ENCODE measurements at places on chromosomes 4 and X.
A peak's percentile ranks its signal among the peaks of the same experiment; 100 is the strongest.

DNA sequence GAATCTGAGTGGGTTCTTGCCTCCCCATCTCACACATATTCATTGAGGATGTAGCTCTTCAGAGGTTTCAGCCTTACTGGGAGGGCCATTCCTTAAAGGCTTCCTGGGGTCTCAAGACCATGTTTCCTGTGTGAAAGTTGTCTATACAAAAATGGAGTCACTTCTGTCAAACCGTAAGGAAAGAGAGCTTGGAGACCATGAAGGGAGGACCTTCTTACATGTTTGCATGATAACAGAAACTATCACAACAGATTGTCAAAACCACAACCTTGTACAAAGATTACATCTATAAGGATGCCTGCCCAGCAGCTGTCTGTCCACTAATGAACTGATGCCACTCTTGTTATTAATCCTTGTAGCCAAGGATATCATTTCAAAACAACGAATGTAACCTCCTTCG is 139.3 kb downstream of the PDE5A start:
- no peak for DNase-seq

GRCh38 chrX:154542723-154543424 is 3.8 kb downstream of the G6PD start:
- no peak for DNase-seq

GRCh38 chrX:115504167-115504566 is 56.8 kb upstream of the PLS3 start:
- DNase-seq = no peak

DNA sequence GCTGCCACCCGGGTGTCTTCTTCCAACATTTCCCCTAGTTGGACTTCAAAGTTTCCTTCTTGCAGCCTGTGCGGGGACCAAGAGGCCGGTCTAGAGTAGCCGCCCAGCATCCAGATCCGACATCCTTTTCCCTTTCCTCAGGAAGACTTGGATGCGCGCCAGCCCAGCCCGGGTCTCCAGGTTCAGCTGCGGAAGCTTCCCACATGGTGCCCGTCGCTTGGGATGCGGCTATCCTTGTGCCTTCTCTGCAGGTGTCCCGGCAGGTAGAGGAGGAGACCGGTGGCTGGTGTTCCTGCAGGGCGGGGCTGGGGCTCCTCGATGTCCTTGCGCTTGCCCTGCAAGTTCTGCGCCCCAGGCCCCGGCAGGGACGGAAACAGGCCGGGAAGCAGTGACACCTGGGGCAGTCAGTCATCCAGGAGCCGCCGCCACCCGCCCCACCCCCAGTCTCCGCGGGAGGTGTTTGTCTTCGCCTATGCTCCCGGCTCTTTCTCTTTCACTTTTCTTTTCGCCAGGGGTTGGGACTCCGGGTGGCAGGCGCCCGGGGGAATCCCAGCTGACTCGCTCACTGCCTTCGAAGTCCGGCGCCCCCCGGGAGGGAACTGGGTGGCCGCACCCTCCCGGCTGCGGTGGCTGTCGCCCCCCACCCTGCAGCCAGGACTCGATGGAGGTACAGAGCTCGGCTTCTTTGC is at the start of gene IL15:
TSS of gene IL15 (plus strand) at position 502 of the 689 bp plus-strand sequence. CDS start 82,882 bp downstream, outside the sequence.
- DNase-seq = peak; percentile 90

DNA sequence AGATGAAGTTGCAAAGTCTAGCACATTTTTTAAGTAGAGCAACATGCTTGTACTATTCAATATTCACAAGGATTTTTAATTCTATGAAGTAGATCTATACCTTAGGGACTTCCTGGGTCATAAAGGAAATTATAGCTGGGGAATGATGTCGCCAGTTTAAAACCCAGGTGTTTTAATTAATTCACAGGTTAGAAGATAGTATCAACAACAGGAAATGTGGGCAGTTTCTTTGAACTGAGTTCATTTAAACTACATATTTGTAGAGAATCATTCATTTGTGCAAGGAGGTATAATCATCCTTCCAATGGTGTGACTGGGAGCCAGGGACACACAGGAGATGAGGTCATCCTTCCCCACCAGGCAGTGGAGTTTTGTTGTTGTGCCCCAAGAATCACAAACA is 181.3 kb upstream of the KLF3 start:
- no peak for DNase-seq

DNA sequence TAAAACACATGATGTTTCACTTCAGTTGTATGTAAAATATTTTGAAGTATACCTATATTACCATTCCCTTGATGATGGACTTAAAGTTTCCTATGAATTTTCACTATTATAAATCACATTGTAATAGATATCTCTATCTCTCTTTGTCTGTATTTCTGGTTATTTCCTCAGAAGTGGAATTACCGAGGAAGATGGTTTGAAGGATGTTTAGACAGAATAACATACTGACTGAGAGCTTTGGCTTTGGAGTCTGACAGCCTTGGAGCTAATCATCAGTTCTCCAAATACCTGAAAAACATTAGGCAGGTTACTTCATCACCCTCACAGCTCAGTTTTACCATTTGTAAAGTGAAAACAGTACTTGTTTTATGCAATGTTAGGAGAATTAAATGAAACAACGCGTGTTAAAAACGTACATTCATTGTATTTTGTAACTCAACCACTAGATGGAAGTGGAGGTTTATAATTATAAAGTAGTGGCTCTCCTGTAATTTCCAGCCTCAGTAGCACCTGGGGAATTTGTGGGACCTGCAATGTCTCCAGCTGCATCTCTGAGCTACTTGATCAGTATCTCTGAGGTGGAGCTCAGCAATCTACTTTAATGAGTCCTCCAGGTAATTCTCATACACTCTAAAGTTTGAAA is 14.3 kb downstream of the JCHAIN start:
- peak; percentile 51 for DNase-seq

GRCh38 chrX:97835969-97836368 is 952.3 kb downstream of the RPA4 start:
- DNase-seq = no peak

DNA sequence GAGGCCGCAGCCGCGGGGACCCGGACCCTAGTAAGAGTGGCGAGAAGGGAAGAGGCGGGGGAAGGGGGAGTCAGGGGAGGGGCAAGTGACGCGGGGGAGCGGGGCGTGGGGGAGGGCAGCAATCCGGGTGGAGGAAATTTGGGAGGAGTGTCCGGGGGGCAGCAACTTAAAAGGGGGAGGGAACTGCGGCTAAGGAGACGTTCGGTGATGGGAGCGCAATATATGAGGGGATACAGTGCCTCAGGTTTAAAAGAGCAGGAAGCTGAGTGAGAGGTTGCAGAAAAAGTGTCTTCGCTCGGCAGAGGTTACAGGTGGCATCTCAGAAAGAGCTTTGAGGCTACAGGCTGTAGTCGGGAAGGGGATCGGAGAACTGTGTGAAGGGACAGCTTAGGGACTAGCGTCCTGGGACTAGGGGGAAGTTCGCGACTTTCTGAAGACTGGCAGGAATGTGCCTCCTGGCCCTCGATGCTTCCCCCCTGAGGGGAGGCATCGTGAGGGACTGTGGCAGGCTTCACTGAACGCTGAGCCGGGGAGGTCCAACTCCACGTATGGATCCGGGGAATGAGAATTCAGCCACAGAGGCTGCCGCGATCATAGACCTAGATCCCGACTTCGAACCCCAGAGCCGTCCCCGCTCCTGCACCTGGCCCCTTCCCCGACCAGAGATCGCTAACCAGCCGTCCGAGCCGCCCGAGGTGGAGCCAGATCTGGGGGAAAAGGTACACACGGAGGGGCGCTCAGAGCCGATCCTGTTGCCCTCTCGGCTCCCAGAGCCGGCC is 519 bp downstream of the FOXO4 start:
- no peak for DNase-seq

- no peak for DNase-seq
Observed at GRCh38 chr4:172650758-172651530, 517.7 kb upstream of the GALNT7 start.

DNA sequence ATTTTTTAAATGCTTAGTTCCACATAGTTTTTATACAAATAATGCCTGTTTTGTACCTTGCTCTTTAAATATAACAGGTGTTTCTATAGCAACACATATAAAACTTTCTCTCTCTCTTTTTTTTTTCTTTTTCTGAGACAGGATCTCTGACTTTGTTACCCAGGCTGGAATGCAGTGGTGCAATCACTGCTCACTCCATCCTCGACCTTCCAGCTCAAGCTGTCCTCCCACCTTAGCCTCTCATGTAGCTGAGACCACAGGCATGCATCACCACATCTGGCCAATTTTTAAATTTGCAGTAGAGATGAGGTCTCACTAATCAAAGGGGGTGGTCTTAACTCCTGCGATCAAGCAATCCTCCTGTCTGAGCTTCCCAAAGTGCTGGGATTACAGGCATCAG is 18.3 kb upstream of the SULT1E1 start:
- DNase-seq = no peak

GRCh38 chr4:1759818-1760223 is 33.3 kb upstream of the FGFR3 start:
- DNase-seq = peak; percentile 66

GRCh38 chr4:82360298-82361177 is 13.3 kb downstream of the HNRNPD start:
- DNase-seq = no peak

- peak; percentile 70 for DNase-seq
Observed at GRCh38 chr4:3872834-3873313, 106.7 kb downstream of the ADRA2C start.

- DNase-seq = no peak
Observed at GRCh38 chr4:72827968-72828367, 241.5 kb downstream of the COX18 start.

GRCh38 chr4:53734584-53735353 is 143.5 kb upstream of the LNX1 start:
- no peak for DNase-seq

DNA sequence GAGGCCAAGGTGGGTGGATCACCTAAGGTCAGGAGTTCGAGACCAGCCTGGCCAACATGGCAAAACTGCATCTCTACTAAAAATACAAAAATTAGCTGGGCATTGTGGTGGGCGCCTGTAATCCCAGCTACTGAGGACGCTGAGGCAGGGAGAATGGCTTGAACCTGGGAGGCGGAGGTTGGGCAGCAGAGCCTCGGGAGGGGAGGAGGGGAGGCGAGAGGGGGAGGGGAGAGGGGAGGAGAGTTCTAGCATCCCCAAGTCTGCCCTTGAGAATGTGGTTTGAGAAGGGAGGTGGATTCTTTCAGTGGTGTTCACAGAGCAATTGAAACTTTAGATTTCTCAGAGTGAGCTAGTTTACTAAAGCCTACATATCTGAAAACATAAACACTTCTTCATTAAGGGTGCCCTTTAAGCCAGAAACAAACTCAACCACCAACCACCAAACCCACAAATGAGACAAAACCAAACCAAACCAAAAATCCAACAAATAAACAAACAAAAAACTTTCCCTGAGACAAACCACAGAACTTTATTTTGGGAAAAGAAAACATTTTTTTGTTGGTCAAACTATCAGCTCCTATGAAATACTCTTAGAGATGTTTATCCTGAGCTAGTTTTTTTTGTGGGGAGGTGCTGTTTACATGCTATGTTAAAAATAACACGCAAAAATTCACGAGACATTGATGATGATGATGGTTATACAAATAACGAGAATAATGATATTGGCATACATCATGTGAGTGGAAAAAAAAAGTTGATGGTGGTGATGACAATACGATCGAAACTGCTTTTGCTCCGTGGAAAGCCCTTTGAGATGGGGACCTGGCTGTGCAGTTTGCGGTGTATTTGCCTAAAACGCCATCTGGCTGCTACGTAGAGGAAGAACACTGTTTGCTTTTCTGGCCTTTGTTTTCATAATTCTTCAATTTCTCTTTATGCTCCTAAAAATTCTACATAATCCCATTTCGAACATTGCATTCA is 98.2 kb upstream of the PRKX start:
- peak; percentile 54 for DNase-seq

DNA sequence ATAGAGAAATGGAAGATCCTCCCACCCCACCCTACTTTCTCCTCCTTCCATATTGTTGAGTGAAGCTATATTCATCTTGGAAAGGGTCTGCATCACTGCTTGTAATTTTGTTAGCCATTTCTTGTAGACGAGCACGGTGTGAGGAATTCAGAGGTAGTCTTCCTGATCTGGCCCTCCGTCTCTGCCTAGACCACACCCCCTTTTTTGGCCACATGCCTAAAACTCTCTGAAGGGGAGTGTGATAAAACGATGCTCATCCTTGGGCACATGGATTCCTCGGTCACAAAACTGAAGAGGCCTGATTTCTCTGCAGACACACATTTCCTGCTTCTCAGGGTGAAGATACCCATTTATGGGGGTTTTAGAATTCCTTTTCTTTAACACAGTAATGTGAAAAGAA is 182.8 kb downstream of the LARP7 start:
- no peak for DNase-seq

GRCh38 chr4:87268411-87268810 is 48.0 kb upstream of the KLHL8 start:
- DNase-seq = no peak

DNA sequence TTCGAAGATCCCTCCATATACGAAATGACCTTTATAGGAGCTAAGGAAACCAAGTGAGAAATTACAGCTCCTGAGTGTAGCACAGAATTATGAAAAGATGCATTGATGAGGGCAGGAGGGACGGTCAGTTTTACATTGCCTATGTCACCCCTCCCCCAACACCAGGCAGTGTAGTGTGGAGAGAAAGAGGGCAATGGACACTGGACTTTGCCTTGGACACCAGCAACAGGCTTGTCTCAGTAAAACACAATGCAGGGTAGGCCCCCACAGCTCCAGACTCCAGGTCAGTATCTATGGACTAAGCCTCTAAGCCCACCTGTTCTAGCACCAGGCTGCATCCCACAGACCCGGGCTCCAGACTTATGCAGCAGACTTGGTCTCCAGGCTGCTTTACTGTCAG is 16.5 kb downstream of the APOOL start:
- DNase-seq = no peak

DNA sequence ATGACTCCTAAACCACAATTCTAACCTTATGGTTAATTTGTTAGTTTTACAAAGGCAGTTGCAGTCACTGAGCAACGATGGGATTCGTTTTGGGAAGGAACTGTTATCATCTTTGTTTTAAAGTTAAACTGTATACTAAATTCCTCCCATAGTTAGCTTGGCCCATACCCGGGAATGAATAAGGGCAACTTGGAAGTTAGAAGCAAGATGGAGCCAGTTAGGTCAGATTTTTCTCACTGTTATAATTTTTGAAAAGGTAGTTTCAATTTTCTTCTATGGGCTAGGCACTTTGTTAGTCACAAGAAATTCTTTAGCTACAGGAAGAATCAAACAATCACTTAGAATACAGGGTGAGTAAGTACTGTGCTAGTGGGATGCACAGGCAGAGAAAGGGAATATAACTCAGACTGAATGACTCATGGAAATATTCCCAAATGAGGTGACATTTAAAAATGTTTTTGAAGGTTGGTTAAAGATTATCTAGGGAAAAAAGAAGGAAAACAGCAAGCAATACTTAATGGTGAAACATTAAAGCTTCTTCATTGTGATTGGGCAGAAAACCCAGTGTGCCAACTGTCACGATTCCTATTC is 153.6 kb downstream of the MAGEB17 start:
- no peak for DNase-seq

DNA sequence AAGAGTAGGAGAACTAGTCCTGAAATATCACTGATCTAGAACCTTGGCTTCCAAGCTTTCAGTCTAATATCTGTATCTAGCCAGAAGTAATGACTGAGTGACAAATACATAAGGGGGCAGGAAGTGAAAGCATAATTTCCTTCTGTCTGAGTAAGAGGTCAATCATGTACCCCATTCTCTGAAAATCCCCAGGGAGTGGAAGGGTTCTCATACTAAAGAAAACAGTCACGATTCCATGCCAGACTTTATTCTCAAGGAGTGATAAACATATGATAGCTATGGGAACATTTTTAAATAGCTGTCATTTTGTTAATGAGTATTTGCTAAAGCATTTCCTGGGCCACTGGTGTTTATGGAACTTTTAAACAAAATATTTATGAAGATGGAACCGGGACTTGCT is 308.5 kb downstream of the ARHGAP24 start:
- no peak for DNase-seq
